ENCODE measurements at places on chromosomes 16 and 17.

DNA sequence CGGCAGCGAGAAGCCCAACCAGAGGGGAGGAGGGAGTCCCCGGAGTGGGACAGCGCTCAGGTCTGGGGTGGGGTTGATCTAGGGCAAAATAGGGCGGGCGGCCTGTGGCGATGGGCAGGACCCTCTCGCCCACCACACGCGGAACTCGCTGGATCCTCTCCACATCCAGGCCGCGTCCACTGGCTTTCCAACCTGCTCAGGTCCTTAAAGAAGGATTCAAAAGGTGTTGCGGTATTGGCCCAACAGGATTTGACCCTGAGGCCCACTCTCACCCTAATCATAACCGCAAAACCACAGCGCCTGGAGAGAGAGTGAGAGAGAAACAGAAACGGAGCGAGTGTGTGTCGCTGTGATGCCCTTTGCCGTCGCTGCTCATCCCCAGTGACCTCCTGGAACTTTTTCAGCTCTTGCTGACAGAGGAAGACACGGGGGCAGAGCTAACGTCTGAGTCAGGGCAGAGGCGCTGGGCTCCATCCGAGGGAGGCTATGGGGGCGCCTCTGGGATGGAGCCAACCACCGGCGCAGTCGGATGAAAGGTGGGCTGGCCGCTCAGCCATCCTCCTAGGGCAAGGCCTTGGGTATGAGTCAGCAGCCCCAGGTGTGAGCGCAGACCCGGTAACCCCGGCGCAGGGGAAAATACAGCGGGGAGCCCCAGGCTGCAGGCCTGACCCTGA, 16.7 kb upstream of the OR1F1 start:
- no peak for DNase-seq

DNA sequence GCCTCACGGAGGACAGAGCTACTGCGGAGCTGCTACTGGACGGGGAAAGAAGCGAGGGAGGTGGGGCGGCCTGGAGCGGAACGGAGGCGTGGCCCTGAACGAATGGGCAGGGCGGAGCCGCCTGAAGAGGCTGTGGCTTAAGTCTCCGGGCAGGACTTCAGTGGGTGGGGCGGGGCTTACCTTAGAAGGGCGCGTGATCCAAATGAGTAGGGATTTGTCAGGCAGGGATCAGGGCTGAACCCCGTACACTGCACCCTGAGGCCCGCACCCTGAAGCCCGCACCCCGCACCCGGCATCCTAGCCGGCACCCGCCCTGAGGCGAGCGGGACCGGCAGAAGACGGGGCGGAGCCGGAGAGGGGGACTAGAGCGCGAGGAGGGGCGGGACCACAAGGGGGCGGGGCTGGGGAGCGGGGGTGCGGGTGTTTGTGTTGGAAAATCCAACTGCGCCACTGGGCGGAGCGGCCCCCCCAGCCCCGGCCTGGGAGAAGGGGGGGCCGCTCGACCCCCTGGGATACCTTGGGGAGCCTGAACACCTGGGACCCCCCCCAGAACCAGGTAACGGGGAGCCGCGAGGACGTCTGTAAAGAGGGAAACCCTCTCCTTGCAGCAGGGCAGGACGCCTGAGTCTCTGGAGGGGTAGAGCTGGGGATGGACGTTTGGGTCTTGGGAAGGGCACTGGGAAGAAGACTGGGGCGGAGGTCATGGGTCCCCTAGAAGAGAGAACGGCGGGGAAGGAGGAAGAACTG, at the start of gene KDM6B:
Gene KDM6B (plus strand): TSS at position 423 of the 747 bp plus-strand sequence. CDS start 11,338 bp downstream, outside the sequence.
- peak; percentile 98 for DNase-seq

GRCh38 chr16:67184995-67185650, 1.4 kb upstream of the MATCAP1 start:
- DNase-seq = peak; percentile 89

DNA sequence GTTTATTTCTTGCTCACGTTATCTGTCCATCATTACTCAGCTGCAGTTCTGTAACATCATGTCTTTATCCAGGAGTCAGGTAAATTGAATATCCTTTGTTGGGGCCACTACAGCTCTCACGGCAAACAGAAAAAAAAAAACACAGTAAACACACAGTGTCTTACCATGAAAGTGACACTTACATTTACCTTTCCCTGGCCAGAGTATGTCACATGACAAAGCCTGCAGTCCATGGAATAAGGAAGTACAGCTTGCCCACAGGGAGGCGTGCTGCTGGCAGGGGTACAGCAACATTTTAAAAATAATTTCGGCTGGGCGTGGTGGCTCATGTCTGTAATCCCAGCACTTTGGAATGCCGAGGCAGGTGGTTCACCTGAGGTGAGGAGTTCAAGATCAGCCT, 85.7 kb upstream of the HS3ST4 start:
- DNase-seq = no peak

DNA sequence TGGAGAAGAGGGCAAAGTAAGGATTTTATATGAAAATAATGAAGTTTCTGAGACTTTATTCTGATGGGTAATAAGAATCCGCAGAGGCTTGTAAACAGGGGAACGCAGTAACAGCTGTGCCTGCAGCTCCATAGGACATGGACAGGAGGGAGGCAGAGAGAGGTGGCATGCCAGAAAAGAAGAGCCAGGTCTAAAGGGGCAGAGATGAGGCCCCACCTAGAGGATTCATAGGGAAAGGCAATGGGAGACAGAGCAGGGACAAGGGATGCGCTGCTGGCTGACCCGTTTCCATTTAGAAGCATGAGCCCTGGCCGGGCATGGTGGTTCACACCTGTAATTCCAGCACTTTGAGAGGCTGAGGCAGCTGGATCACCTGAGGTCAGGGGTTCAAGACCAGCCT, 340.3 kb upstream of the CDH5 start:
- DNase-seq = peak; percentile 69
